Neural crest cell (in vitro differentiated cells): ENCODE measurements at places on chromosomes 2 and 18. TPM values are rescaled to one million over a fixed set of nuclear protein-coding genes. Genes with fewer than 3 reads are reported as not detected.

Gene SCYGR5
- not detected in 2 replicates for total RNA-seq

DNA sequence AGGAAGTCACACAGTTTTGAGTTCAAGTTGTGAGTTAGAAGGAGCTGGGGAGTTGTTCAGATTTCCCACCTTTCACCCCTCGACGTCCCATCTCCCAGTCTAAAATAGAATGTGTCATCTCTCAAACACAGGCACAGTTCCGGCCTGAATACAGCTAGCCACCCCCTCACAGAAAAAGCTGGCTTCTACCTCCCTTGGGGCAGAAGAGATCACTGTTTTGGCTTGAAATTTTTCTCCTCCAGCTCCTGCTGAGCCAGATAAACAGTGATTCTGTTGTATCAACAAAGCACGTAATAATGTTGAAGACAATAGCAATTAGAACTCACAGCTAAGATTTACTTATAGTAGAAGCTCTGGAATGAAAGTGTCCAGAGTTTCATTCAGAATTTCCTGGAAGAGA is 74.7 kb downstream of the KIAA2012 start:
- no peak for DNase-seq

- no peak for DNase-seq
These were observed 32.5 kb upstream of the ARL5A start for GRCh38 chr2:151860613-151861146.

GRCh38 chr2:221610255-221610654 is 38.2 kb upstream of the EPHA4 start:
- DNase-seq: no peak

GRCh38 chr2:45138904-45139303 is 129.7 kb upstream of the SIX2 start:
- no peak for DNase-seq
